ENCODE measurements at places on chromosomes 4 and X.

GRCh38 chrX:101658661-101659491 is 774 bp downstream of the ARMCX2 start:
- DNase-seq, result peak; percentile 25

- no peak for DNase-seq
Measured at GRCh38 chrX:135421932-135422809, at the start of gene SMIM10L2A. TSS of gene SMIM10L2A (plus strand) at chrX:135421944. CDS start at chrX:135422132, 188 bp downstream.

DNA sequence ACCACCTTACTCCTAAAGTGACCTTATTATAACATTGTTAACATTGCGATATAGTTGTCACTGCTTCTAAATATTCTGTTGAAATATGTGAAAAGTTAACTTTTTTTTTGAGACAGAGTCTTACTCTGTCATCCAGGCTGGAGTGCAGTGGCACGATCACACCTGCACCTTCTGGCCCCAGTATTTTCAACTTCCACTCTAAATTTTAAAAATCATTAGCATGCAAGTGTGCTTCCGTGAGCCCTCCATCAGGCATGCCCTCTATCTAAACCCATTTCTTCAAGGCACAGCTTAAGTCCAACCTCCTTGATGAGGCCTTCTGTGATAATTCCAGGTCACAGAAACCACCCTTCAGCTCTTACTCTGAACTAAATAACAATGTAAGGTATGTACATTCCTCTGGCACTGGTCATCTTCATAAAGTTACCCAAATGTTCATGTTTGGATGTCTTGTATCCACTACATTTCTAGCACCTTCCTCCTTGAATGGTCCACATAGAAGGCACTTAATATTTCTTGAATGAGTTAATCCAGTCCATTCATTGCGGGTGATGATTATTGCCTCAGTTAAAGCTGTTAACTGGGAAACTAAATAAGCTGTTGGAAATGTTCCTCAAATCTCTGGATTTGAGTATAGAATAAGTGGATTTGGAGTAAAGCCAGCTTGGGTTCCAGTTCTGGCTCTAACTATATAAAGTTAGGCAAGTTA is 38.6 kb upstream of the TMEM131L start:
- DNase-seq, result no peak

- DNase-seq, result no peak
Measured at GRCh38 chr4:20062054-20062453, 189.7 kb upstream of the SLIT2 start.

- DNase-seq, result no peak
Measured at GRCh38 chr4:138053641-138054301, 188.4 kb downstream of the SLC7A11 start.

- no peak for DNase-seq
Measured at GRCh38 chr4:19791422-19792123, 460.1 kb upstream of the SLIT2 start.

- no peak for DNase-seq
Measured at GRCh38 chrX:72461766-72462165, 110.9 kb downstream of the HDAC8 start.

DNA sequence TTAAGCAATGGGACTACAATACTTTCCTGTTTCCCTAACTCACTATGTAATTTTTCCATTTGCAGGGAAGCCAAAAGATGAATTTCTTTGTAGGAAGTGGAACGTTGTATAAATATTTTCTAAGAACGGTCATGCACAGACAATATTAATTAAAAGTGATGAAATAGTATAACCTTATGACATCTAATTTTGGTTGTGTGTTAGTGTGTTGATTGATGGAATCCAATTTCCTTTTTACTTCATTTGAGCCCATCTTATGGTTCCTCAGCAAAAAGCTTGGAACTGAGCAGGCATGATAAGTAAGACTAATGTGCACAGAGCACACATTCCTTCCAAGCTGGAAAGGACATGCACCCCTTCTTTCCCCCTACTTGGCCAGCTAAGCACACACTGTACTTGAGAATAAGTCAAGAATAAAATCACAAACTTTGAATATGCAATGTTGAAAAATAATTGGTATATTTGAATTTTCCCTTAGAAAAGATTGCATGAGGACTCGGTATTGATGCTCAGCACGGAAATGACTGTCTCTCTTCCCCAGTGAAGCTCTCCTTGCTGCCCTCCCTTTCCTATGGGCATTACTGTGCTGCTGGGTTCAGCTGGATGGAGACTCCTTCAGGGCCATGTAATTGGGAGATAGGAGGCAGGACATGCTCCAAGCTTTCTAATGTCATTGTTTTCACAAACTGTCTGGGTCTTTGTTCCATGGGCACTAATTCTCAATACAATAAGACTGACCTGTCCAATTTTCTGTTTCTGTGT is 19.2 kb upstream of the PDLIM3 start:
- DNase-seq, result no peak

GRCh38 chrX:18828832-18829404 is 121.5 kb downstream of the PPEF1 start:
- no peak for DNase-seq

- DNase-seq, result no peak
Measured at GRCh38 chr4:74547042-74547441, 102.1 kb downstream of the AREG start.

DNA sequence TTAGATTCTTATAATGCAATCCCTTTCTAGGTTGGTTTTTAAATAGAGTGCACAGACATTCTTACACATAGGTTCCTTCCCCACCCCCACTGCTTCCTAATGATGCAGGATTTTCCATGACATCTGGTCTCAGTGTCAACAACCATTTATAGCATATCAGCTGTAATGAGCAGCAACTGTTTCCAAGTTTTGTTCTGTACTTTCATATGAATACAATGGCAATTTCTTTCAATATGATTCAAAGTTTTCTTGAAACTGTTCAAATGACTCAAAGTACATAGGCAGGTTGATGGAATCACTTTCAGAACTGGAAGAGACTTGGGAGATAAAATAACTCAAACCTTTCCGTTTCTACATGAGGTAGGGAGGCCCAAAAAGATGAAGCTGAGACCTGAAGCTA is 220.7 kb downstream of the CAMK2D start:
- peak; percentile 45 for DNase-seq

GRCh38 chr4:164613792-164614191 is 140.1 kb upstream of the SMIM31 start:
- no peak for DNase-seq

GRCh38 chr4:40515398-40516293 is 114.0 kb downstream of the RBM47 start:
- no peak for DNase-seq

DNA sequence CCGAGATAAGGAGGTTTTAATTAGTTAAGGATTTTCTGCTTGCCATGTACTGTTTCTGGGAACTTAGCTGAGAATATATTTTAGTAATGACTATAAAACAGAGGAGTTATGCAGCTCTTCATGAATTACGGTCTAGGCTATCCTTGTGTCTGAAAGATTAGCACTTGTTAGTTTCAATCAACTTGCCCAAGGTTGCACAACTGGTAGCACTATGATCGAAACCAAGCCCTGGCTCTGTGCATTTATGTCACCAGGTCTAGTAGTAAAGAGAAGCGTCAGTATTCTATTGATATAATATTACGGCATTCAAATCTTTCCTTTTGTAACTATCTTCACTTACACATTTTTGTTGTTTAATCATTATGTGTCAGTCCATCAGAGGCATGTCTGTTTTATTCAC is 176.0 kb downstream of the TLL1 start:
- no peak for DNase-seq

DNA sequence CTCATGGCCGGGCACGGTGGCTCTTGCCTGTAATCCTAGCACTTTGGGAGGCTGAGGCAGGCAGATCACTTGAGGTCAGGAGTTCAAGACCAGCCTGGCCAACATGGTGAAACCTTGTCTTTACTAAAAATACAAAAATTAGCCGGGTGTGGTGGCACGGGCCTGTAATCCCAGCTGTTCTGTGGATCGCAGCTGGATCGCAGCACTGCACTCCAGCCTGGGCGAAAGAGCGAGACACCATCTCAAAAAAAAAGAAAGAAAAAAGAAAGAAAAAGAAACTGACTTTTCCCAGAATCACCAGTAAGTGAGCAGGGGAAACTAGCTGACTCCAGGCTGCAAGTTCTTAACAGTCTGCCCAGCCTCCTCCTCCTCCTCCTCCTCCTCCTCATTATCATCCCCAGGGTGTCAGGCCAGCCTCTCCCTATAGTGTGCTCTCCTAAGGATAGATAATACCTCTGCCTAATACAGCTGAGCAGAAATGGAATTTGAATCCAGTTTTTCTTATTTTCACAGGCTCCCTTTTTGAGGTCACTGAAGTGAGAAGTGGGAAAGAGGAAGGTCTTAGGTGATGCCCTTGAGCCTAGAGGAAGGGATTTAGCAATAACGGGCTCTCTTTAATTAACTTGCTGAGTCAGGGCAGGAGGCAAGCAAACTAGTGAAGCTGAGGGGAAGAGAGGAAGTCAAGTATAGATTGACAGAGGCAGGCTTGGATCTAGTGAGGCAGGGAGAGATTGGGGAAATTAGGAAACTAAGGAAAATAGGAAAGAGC is 11.8 kb upstream of the ELF2 start:
- no peak for DNase-seq

GRCh38 chrX:129577473-129577872 is 37.4 kb downstream of the OCRL start:
- no peak for DNase-seq

DNA sequence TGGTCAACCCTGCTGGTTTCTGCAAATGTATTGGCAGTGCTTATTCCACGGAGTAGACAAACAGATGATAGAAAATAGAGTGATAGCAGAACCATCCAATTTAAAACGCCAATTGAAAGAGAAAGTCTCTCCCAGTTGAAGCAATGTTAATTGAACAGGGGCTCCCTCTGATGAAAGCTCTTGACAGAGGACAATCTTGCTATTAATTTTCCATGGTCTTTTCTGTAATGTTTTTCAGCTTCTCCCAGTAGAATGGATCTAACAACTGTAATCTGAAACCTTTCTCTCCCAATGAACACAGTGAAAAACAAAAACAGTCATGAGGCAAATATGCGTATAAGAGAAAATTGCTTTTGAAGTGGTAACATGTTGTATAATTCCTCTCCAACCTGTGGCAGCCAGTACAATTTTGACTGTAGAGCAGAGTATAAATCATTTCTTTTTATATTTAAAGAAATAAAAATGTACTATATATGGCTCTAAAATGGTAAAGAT is 225.1 kb upstream of the GALNTL6 start:
- no peak for DNase-seq

DNA sequence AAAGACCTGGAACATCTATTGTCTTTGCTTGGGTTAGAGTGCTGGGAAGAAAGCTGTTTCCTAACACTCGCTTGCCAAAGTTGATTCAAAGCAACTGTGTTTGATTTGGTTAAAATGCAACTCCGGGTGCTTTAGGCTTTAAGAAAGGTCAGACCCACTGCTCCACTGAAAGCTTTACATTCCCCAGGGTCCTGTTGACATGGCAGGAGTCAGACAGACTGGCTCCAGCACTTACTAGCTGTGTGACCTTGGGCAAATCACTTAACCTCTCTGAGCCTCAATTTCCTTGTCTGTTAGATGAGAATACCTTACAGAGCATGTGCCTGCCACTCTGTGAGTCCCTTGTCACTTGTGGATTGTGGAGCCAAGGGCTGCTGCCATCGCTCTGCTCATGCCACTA is 39.0 kb downstream of the DGKK start:
- DNase-seq, result no peak

GRCh38 chr4:106032851-106033286 is 137.6 kb downstream of the NPNT start:
- DNase-seq, result no peak

GRCh38 chr4:47741200-47741599 is 96.7 kb downstream of the CORIN start:
- no peak for DNase-seq

DNA sequence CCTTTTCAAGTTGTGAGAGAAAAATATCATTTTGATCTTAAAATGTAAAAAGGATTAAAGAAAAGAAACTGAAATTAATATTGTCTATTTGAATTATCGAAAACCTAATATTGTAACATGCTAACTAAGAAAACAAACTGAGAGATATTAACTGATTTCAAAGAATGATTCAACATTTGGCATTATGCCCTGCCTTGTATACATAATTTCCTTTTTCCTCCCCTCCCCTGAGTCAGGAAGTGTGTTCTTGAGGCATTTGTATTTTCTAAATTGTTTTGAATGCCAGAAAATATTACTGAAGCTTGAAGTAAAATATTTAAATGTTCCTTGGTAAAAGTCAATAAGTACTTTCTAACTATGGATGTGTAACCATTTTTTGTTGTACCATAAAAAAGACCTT is 49.4 kb downstream of the RPS6KA3 start:
- DNase-seq, result no peak

- DNase-seq, result no peak
Measured at GRCh38 chrX:11566173-11566572, 99.5 kb downstream of the ARHGAP6 start.

GRCh38 chrX:87636533-87636932 is 118.9 kb downstream of the KLHL4 start:
- DNase-seq, result no peak

DNA sequence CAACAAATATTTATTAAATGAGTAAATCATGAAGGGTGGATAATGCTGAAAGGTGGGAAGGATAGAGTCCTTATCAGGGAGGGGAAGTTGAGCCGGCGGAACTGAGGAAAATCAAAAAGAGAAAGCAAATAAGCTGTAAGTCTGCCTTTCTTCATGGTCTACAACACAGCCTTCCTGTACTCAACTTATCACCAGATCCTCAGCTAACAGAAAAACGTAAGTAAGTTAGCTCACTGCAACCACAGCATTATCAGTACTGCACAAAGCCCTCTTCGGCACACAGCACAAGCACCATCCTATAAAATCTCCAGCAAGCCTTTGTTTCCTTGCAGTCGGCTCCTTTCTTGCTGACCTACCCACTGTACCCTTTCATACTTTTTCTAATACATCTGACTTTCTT is 70.3 kb downstream of the CRMP1 start:
- no peak for DNase-seq

DNA sequence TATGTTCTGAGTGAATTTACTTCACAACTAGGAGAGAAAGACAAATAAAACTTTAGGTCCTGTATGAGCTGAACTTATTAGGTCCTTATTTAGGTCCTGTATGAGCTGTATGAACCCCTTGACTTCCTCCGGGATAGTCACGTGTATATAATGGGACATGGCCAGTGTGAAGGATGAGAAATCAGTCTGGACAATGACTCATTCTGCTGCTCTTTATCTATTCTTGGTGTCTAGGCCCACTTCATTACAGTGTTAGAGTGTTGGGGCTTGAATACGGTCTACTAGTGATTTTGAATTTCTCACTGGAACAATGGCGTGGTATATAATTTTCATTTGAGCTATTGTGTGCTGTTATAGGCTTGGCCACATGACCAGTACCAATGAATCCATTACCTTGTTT is 21.9 kb downstream of the STK26 start:
- DNase-seq, result no peak

- no peak for DNase-seq
Measured at GRCh38 chr4:77187322-77187721, 30.3 kb downstream of the CCNG2 start.

Data from stimulated activated CD4-positive, alpha-beta T cell treated with anti-CD3 and anti-CD28 coated beads, Interleukin-12 subunit alpha, Interleukin-12 subunit beta, amount 100 ng/mL, for 24 hours (primary cell).